NB4 (cell line): ENCODE measurements at places on chromosomes 3 and 15.

DNA sequence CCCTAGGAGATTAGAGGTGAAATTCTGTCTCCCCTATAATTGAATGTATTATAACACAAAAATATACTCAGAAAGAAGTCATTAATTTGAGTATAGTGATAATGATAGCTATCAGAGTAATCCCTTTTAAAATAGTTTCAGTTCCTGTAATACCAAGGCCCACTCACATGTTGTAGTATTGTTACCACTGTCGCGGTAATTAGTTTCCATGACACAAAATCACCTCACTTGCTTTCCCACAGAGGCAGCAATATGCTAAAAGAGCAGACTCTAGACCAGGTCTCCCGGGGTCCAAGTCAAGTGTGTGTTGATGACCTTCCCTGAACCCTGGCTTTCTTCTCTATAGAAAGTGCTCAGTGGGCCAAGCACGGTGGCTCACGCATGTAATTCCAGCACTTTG is 39.5 kb upstream of the NSMCE3 start:
- no peak for DNase-seq

GRCh38 chr3:76345878-76346277 is 560.5 kb upstream of the ZNF717 start:
- DNase-seq = no peak

DNA sequence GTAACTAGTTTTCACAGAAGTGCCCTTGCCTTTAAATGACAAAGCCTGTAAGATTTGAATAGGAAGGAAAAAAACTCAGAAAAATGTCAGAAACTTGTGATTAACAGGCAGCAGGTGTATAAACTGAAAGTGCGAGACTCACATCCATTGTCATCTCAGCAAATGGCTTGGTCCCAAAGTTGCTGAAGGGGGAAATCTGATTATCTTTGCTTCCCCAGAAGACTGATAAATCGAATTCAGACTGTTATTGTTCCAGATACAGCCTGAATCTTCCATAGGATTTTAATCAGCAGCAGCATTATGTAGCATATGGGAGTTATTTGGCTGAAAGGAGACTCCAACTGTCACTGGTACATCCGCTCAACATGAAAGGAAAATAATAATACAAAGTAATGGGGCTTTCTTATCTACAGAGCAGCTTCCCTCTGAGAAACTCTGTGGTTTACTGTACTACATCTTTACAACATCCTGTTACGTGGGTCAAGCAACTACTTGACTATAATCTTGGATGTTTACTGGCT is 550.4 kb upstream of the CCDC54 start:
- no peak for DNase-seq

GRCh38 chr3:182309120-182309519 is 484.2 kb upstream of the ATP11B start:
- DNase-seq = no peak

DNA sequence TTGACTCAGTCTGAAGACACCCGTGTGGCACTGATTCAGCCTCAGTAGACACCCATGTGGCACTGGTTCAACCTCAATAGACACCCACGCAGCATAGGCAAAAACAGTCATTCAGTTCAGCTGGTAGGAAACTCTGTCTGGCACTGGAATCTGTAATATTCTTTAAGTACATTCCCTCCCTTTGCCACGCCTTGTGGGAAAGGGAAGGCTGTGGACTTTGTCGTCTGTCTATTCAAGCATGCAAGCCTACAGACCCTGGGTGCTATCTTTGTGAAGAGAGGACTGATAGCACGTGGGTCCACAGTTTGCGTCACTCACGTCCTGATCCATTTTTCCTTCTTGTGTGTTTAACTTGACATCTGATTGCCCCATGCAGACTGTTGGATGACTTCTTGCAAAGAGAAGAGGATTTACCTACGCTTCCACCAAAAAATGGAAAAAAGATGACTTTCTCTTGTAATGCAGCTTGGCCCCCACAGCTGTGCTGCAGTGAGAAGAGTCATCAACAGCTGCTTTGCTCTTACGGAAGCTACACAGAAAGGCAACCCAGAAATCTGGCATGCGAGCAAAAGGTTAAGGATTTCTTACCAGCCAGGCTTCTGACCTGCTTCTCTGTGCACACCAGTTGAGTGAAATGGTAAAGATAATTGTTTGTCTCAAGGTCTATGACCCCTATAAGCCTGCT is 278.1 kb downstream of the ULK4 start:
- DNase-seq = no peak

- DNase-seq = peak; percentile 92
Measured at GRCh38 chr3:16253601-16254000, 11.1 kb downstream of the DPH3 start.

DNA sequence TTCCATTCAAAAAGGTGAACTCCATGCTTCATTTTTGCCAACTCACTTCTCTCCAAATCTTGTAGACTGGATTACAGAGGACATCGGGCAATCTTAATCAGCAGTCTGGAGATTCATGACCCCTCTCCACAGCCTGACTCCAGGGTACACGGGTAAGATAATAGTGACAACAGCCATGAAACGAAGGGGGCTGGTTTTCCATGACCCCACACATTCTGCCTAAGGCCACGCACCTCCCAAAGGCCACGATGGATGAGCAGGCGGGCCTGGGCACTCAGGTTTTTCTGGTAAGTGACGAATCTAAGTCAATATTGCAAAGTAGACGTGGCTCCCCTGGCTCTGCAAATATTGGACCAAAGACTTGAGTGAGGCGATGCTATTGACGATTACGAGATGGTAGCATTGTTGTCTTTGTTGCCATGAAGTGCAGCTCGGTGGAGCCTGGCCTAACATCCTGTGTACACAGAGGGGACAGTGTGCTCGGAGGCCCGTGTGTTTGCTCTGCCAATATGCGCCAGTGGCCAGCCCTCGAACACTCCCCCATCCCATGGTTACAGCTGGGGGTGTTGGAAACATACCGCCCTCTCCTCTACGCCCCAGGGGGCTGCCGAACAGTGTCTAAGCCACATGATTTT is 119.1 kb downstream of the OPA1 start:
- DNase-seq = no peak

DNA sequence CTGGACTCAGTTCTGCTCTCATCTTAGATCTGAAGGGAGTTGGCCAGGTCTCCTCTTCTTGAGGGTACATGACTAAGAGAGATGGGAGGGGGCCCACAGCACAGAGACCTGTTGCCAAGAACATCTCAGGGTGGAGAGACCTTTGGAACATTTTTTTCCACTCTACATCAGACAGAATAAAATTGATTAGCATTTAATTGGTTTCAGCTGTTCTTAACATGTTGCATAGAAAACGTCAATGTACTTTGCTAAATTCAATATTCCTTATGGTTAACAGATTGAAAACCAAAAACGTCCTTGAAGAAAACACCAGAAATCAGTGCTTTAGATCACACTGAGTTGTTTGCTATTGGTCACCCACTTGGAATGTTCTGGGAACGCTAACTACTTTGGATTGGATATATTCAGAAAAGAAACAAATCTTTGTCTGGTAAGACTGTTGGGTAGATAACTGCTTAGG is 36.4 kb upstream of the FSTL1 start:
- no peak for DNase-seq

GRCh38 chr3:43866529-43867353 is 176.0 kb downstream of the ABHD5 start:
- DNase-seq = no peak

- DNase-seq = peak; percentile 43
Measured at GRCh38 chr3:66428733-66429132, 72.1 kb downstream of the LRIG1 start.

DNA sequence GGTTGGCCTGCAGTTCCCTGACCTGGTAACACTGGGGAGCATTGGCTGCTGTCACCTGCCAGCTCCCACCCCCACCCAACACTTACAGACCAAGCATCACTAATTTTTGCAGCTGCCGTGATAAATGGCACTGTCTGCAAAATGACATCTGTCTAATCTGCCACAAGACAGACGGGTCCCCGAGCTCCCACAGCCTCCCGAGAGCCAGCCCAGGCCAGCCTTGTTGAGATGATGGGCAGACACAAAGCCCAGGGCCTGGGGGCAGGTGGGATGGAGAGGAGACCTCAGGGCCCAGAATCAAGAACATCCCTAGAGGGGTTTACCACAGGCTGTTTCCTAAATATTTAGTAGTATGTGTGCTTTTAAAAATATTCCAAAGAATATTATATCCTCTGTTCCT is 203.4 kb downstream of the TBC1D2B start:
- no peak for DNase-seq

- no peak for DNase-seq
Measured at GRCh38 chr15:67181221-67181639, 73.2 kb downstream of the AAGAB start.
